Caco-2 (cell line): ENCODE measurements at places on chromosomes 5 and 9. TPM values are rescaled to one million over a fixed set of nuclear protein-coding genes. Genes with fewer than 3 reads are reported as not detected.

- H3K4me1 ChIP-seq, result peaks cover 7% of the 10 kb centered on the region; the same call in 1 of the 2 replicates
- H3K4me3 ChIP-seq, result no peak overlapping the region
- H3K27me3 ChIP-seq, result no peaks in the 10 kb centered on the region
These were observed 50.6 kb downstream of the SIL1 start for GRCh38 chr5:139147483-139148087.

- H3K36me3 ChIP-seq, result no peaks in the 10 kb centered on the region; the same call in 1 of the 2 replicates
- DNase-seq, result no peak
- no peak overlapping the region for H3K4me3 ChIP-seq
- H3K4me1 ChIP-seq, result peaks cover 5% of the 10 kb centered on the region; the same call in 1 of the 2 replicates
- H3K27ac ChIP-seq, result no peak overlapping the region
- no peaks in the 10 kb centered on the region for H3K27me3 ChIP-seq
These were observed 6.0 kb downstream of the CDX1 start for GRCh38 chr5:150172556-150172955.

GRCh38 chr5:27087747-27088146 lies 49.4 kb upstream of the CDH9 start:
- no peaks in the 10 kb centered on the region for H3K27me3 ChIP-seq
- H3K4me1 ChIP-seq, result no peaks in the 10 kb centered on the region
- H3K36me3 ChIP-seq, result no peaks in the 10 kb centered on the region
- DNase-seq, result no peak
- H3K4me3 ChIP-seq, result no peak overlapping the region

Gene GNG10
- total RNA-seq, result 52.2 and 54.0 TPM in 2 replicates

GRCh38 chr5:78573318-78573717 lies 75.3 kb downstream of the LHFPL2 start:
- H3K4me3 ChIP-seq, result no peak overlapping the region
- DNase-seq, result no peak
- H3K36me3 ChIP-seq, result no peaks in the 10 kb centered on the region
- peaks cover 11% of the 10 kb centered on the region; the same call in 1 of the 2 replicates for H3K4me1 ChIP-seq
- no peak overlapping the region for H3K27ac ChIP-seq

DNA sequence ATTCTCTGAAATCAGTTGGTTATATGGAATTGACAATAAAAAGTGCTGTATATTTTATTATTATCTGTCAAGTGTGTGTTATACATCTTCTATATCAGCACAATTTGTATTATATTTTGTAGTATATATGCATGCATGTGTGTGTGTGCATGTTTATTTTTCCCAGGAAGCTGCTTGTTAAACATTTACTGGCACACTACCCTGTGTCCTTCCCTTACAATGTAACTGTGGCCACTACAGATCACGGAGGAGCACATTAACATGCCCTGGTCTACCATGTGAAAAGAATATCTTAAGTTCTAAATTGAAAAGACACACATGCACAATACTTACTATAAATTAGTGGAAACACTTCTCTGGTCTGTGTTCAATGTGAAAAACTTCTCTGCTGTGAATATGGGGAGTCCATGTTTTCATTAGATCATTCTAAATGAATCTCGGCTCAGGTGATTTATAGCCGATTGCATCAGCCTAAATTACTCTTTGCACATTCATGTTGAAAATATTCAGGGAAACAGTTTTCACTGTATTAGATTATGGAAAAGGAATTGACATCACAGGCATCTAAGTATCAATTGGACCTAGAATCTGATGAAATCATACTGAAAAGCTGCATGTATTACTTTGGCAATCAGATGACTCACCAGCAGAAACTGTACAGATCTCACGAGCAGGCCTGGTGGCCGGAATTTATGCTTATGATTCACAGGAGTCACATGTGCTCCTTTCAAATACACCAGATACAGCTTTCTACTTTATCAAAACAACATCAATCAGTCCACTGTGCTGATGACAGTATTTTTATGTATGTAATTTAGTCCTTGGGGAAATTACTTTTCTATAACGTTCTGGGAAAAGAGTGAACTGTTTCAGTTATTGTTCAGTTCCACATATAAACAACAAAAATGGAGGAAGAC lies 39.4 kb downstream of the LURAP1L start:
- H3K4me1 ChIP-seq, result no peaks in the 10 kb centered on the region
- no peaks in the 10 kb centered on the region for H3K27me3 ChIP-seq
- peak; percentile 46 for DNase-seq
- no peak overlapping the region for H3K4me3 ChIP-seq
- peak overlapping the region; percentile 82 for H3K27ac ChIP-seq
- H3K36me3 ChIP-seq, result no peaks in the 10 kb centered on the region

DNA sequence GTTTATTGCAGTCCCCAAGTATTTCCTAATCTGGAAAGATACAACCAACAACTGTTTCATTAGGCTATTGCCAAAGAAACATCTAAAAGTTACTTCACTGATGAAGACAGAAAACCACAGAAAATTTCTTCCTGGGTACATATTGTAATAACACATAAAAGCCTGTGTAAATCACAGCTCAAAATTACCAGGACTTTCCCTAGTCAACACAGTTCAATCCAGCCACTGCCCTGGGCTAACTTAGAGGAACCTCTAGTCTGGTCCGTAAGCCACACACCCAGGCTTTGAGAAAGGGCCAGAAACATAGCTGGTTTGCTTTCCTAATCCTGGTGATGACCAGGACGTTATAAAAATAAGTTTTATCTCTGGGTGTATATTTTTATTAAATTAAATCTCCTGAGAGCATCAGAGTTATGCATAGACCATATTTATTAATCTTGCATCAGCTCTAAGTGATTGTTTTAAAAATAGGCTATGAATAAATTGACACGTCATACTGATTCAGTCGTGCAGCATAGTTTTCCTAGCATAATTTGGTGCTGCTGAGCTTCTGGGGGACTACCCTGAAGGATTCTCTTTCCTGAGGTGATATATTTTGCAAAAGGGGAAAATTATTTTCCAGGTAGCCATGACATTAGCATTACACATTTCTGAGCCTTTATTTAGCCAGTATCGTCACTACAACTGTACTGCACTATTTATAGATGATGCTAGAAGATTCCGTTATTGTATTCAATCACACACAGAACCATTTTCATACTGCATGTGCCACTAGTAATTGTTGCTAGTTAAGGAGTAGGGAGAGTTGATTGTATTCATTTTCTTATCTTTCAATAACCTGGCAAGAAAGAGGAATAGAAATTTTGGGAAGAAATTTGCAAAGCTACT lies 12.6 kb upstream of the MUSK start:
- no peak overlapping the region for H3K4me3 ChIP-seq
- H3K4me1 ChIP-seq, result no peaks in the 10 kb centered on the region
- H3K27ac ChIP-seq, result no peak overlapping the region

Gene COL27A1
- total RNA-seq, result 31.1 and 41.3 TPM in 2 replicates

Gene GPR150
- total RNA-seq, result 0.21 and 0.27 TPM in 2 replicates

Gene ANKRD18A
- 0.16 and 2.6 TPM in 2 replicates for total RNA-seq
